ENCODE measurements at places on chromosomes 2 and 18.

- no peak for DNase-seq
These were observed 152.7 kb downstream of the SUCLG1 start for GRCh38 chr2:84306361-84306760.

GRCh38 chr18:72197591-72197990 lies 346.6 kb downstream of the CBLN2 start:
- no peak for DNase-seq

DNA sequence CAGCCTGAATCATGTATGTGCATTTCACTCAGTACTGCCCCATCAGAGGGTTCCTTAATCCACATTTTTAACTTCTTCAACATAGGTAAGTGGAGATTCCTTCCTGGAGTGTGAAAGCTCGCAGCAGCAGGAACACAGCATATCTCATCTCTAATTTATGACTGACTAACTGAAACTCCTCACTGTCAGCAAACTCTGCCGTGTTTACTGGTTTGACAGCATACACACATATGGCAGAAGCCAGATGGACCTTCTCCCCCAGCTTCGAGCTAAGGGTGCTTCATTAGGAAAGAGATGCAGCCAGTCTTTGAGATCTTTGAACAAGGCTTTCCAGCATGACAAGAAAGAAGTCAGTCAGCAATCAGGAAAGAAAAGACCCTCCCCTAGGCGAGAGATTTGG lies 200.3 kb upstream of the ACVR2A start:
- DNase-seq = no peak

- no peak for DNase-seq
These were observed 74.6 kb upstream of the UBXN4 start for GRCh38 chr2:135667045-135667444.

- no peak for DNase-seq
These were observed 12.7 kb downstream of the PCARE start for GRCh38 chr2:29061616-29062015.

DNA sequence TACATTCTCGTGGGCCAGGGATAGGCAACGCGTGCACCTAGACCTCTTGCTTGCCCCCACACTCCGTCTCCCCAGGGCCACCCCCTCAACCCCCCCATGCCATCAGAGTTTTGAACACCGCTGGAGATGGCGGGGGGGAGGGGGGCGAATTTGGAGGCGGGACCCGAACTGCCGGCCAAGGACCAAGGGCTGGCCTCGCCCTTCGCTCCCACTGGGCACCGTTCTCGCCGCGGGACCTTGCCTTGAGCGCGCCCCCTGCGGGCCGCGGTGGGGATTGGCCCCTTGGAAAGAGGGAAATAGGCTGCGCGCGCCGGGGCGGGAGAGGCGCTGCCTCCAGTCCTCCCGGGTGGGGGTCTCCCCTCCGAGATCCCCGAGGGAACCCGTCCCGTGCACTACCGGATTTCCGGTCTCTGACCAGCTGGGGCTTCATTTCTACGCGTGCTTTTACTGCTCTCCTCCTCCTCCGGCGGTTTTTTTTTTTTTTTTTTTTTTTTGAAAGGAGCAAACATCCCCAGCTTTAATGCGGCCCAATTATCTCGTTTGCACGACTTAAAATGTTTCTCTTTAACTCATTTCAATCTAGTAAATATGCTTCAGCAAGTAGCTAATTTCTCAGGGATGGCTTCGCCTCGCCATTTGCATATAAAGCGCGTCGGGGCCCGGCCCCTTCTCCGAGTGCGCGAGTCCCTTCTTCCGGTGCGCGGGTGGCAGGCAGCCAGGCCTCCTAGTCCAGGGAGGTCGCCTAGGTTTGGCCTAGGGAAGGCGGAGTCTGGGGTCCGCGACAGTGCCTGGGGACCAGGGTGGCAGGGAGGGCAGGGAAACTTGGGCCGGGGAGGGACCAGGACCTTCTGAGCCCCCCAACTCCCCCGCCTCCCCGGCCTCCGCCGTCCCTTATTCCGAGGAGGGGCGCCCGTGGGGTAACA lies 10.0 kb upstream of the GBX2 start:
- no peak for DNase-seq

GRCh38 chr2:68791914-68792313 lies 57.3 kb downstream of the ARHGAP25 start:
- no peak for DNase-seq

GRCh38 chr18:78722929-78723710 lies 256.5 kb upstream of the SALL3 start:
- DNase-seq = no peak

DNA sequence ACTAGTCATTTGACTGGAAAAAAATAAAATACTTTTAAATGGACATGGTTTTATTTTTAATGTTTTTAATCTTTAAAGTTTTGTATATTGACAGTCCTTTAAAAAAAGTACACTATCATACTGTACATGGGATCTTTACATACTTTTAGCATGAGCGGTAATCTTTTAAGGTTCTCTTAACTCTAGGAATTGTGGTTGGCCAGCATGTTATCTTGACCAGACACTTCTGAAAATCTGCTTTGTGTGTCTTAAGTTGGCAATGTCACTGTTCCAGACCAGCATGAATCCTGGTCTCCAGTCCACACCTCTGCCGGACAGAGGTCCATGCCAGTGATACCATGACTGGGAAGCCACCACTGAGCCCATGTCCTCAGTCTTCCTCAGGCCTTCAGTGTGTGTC lies 17.7 kb downstream of the ITGB1BP1 start:
- DNase-seq = no peak

DNA sequence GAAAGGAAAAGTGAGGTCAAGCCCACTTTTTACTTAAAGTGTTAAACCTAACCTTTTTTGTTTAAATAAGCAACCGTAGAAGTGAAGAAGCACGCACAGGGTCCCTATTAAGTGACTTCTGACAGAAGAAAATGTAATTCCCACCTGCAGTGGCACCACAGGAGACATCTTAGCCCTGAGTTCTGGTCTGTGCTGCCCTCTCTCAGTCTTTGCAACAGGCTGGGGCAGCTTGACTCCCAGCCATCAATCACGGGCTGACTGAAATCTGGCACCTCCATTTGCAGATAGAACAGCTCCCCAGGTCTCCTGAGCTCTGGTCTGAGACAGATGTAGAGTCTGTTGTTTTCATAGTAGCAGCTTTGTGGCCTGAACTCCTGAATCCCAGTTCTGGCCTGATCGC lies 170.0 kb downstream of the LTBP1 start:
- no peak for DNase-seq

- no peak for DNase-seq
These were observed 77.8 kb downstream of the RHBDD1 start for GRCh38 chr2:226913641-226914040.

All from retinal pigment epithelial cell (primary cell).